Kidney (tissue), 22 donors: ENCODE measurements at places on chromosomes 2 and 18.

DNA sequence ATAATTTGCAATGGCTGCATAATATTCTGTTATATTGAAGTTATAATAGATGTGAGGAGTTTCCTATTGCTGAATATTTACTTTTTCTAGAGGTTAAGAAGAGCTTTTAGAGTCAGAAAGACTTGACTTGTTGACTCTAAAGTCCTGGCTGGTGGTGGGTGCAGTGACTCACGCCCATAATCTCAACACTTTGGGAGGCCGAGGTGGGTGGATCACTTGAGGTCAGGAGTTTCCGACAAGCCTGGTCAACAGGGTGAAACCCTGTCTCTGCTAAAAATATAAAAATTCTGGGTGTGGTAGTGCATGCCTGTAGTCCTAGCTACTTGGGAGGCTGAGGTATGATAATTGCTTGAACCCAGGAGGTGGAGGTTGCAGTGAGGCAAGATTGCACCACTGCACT is 33.9 kb upstream of the ATIC start:
- no peak for DNase-seq

DNA sequence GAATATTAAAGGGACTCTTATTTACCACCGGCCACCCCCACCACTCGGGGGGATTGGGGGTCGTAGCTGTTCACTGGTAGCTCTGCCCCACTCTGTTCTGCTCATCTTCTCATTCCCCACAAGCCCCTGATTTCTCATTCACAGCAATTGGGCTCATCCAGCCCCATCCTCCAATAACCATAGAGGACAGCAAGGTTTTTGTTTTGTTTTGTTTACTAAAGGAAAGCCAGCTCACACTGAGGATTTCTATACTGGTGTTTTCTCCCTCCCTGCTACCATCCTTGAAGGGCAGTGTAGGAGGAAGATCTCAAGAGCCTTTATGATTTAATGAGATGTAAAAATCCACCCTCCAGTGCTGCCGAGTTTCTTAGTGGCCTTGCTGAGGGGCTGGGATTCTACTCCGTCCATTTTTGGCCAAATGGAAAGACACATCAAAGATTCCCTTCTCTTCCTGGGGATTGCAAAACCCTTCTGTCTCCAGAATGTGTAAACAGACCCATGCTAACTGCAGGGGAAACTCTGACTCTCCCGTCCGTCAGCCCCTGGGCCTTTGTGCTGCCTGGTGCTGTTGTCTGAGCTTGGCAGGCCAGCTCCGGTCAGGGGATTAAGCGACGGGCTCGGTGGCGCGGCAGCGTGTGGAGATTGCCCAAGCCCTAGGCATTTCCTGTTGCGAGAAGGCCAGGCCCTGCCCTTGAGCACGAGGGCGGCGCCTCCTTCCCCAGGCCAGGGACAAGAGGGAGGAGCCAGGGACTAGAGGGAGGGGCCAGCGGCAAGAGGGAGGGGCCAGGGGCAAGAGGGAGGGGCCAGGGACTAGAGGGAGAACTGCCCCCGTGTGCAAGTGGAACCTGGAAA is 165.0 kb downstream of the ANTXR1 start:
- DNase-seq, result peak; percentile 26

DNA sequence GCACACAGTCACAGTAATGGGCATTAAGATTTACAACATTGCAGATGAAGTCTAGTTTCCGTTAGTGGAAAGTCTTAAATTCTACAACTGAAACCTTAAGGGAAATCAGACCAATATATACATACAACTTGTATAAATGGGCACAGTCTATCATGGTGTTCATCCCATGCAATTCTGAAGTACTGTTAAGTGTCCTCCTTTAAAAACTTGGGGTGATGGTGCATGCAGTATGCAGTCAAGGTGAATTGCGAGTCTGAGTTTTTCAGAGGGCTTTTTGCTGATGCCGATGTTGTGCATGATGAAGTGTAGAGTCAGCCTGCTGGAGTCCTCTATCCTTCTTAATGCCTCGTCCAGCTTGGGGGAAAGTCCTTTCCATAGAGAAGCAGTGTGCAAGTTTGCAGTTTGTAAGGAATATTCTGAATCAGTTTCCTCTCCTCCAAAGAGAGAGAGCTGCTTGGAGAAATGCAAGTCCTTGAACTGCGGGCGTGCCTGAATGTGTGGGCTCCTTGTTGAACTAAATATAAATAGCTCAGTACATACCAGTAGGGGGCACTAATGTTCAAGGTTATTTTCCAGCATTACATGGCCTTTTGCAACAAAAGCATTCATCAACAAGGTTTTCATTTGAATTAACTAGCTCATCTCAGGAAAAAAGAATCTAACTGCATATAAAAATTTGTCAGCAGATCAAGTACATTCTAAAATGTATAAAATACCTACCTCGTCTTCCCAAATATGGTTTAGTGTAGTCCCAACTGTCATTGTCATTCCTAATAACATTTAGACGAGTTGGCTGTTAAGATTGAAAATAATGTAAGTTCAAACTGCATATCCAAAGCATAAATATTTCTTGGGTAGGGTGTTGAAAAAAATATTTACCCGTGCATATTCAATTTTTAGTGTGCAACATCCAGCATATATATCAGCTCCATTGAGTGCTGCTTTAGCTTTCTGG is 21.3 kb downstream of the HNRNPLL start:
- DNase-seq, result peak; percentile 90

GRCh38 chr2:137960223-137960622 is 4.0 kb upstream of the HNMT start:
- no peak for DNase-seq

- DNase-seq, result no peak
Measured at GRCh38 chr2:174138161-174138560, 110.2 kb downstream of the OLA1 start.

DNA sequence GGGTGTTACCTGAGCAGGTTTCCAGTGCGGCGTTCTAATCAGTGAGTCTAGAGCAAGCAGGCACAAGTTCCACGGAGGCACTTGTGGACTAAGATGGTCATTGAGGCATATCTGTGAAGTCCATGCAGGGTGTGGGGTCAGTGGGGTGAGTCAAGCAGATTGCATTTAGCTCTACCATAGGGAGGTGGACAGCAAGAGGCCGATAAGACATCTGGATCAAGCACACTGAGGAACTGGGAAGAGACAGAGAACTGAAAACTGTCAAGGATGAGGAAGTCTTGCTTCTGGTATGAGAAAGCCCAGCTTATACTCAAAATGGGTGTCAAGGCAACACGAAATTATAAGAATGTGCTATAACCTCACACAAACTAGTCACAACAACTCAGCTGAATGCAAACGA is 61.2 kb upstream of the SLC39A10 start:
- no peak for DNase-seq

GRCh38 chr2:158507679-158508078 is 50.9 kb downstream of the PKP4 start:
- no peak for DNase-seq

DNA sequence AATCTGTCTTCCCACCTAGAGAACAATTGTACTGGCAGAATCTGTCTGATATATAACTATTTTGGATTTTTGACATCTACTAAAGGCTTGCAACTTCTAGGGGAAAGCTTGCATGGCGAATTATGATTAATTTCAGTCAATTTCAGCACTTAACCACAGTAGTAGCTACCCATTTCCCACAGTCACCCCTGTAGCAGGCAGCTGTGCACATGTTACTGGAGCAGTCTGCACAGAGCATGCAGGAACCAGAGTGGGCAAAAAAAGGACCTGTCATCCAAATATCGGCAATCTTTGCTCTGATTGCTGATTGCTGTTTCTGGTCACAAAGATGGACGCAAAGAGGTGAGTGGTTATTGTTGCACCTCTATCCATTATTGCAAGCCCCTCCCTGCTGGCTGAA is 473.3 kb downstream of the SPAG16 start:
- no peak for DNase-seq

DNA sequence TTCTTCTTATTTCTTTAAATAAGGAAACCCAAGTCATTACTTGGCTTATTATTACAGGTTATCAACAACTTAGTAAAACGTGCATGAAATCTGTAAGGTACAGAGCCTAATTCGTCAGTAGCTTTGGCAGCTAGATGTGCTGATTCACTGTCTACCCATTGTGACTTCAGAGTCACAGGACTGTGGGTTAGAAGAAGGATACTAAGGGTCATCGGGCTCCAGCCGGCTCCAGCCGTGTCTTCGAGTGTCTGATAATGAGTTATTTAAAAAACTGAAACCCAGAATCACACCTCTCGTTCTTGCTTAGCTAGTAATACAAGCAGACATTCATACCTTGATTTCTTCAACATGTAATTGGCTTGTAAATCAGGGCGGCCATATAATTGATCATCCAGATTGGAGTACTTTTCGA is 170.5 kb downstream of the FMNL2 start:
- no peak for DNase-seq

DNA sequence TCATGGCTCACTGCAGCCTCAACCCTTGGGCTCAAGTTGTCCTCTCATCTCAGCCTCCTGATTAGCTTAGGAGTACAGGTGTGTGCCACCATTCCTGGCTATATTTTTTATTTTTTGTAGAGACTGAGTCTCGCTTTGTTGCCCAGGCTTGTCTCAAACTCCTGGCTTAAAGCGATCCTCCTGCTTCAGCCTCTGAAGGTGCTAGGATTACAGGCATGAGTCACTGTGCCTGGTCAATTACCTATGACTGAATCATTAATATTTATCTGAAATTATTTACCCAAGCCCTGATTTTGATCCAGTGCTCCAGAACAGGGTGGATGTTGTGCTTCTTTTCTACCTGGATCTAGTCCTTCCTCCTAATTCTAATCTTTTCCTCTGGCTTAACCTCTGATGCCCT is 87.8 kb downstream of the MAP2 start:
- no peak for DNase-seq

DNA sequence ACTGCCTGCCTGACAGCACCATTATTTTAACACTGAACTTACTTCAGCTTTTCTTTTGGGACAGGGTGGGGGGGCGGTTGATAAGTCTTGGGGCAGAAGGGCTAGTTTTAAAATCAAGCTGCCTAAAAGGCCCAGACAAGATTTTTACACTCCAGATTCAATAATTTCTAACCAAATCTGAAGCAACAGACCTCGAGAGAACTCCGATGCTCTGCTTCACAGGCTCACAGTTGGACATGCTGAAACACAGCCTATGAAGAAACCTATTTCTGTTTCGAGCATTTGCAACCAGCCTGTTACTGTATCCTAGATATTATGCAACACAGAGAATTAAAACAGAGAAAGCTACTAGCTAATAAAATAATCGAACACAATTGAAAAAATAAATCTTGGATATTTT is 1.3 kb upstream of the MYT1L start:
- no peak for DNase-seq

DNA sequence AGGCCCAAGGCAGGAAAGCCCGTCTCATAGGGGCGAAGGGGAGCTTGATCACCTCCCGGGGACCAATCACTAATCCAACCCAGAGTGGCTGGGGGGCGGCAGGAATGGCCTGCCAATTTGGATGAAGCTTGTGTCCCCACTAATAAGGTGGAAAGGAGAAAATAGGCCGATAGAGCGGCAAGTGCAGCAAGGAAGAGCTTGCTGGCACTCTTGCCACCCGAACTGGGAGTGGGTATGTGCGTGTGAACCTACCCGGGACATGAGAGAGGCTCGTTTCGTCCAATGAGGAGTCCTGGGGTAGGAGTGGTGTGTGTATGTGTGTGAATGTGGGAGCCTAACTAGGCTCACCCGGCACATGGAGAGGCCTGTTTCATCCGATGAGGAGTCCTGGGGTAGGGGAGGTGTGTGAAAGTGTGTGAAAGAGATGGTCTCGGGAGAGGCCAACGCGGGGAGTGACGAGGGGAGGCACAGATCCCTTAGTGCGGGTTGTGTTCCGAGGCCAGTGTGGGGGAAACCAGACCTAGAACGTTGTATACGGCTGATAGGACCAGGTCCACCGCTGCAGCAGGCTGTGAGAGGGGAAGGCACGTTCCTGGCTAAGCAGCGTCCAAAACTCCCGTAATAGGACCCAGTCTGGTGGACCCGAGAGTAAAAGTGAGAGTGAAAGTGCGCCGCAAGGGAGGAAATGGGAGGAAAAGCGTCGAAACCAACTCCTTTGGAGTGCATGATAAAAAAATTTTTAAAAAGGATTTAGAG is 47.1 kb upstream of the SELENOI start:
- DNase-seq, result no peak

DNA sequence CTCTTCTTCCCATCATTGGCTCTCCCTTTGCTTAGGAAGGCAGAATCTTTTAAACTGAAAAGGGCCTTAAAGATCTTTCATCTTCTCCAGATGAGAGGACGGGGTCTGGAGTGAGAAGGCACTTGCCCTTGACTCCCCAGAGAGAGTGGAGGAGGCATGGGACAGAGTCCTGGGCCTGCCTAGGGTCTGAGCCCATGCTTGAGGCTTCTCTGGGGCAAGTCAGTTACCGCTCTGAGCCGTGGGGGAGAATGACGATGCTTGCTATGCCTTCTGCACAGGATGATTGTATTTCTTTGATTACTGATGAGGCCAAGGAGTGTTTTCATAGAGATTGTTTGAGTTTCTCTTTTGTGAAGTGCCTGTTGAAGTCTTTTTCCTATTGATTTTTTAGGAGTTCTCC is 921 bp downstream of the PLB1 start:
- DNase-seq, result no peak

GRCh38 chr2:40144022-40144421 is 307.9 kb downstream of the SLC8A1 start:
- DNase-seq, result no peak

DNA sequence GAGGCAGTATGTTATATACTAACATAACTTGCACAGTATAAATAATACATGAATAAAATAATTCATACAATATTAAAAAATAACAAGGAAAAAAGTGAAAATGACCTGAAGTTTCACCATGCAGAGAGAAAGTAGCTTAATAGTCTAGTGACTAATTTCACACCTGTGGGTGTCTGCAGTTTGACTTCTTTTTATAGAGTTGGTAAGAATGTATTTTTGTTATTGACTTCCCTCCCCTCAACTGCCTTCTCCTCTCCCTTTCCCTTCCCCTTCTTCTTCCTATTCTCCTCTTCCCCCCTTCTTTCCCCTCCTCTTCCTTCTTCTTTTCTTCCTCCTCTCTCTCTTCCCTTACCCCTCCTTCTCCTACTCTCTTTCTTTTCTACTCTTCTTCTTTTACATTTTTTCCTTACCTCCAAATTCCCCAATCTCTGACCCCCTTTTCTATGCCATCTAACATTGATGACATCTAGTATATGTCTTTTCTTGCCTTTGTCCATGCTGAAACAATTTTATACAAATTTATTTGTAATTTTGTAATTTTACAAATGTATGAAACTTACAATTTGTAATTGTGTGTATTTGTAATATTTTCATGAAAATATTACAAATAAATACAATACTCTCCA is 3.1 kb downstream of the DNAH6 start:
- no peak for DNase-seq

DNA sequence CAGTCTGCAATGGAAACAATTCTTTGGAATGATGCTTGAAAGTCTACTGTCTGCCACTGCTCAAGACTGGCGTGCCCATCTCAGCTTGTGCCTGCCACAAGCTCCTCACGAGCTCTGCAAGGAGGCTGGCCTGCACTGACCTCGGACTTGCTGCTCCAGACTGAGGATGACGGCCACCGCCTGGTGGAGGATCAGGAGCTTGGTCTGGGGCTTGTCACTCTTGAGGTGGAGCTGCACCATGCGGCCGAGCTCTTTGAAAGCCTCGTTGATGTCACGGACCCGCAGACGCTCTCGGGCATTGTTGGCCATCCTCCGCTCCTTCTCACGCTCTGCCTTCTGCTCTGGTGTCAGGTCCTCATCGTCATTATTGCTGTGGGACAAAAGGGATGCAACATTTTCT is 269.4 kb upstream of the CCDC68 start:
- DNase-seq, result no peak
